ENCODE measurements at places on chromosomes 3 and 15.

GRCh38 chr3:124206225-124207055 is 214.5 kb upstream of the ROPN1 start:
- no peak for DNase-seq

- DNase-seq = no peak
These were observed 55.1 kb upstream of the POLR2M start for GRCh38 chr15:57651445-57651844.

GRCh38 chr15:38080651-38081275 is 146.3 kb downstream of the TMCO5A start:
- no peak for DNase-seq

DNA sequence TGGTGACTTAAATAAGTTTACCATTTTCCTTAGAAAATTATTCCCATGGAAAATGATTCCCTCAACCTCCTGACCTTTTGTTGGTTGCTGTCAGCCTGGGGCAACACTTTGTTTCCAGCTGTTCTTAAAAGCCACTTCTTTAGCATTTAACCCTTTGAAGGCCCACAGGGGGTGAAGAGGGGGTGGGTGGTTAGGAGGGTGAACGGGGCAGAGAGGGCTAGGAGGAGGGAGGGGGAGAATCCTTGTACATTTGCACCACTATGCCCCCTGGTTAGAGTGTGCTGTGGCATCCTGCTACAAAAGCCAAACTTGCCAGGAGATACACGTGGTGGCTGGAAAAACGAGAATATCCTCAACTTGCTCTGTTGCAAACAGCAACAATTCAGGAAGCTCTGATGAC is 273.2 kb upstream of the RGMA start:
- no peak for DNase-seq

- no peak for DNase-seq
These were observed 16.5 kb downstream of the GSK3B start for GRCh38 chr3:120077731-120078130.

GRCh38 chr15:91921188-91921842 is 67.8 kb downstream of the SLCO3A1 start:
- DNase-seq = no peak

DNA sequence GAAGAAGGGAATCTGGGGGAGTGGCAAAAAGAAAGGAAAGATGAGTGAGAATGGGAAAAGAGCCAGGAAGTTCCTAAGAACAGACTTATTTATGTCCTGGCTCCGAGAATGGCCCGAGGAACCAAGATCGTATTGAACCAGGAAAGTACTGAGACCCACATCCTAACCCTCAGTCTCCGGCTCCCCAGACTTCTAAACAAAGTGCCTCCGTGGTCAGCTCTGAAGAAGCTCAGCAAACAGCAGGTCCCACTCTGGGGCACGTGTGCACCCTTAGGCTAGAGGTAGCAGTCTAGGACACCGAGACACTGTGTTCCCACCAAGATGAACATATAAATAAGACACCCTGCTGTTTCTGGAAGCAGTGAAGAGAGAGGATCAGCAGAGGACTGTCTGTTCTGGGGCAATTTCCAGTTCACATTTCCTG is 307.4 kb downstream of the NTRK3 start:
- no peak for DNase-seq
